ENCODE measurements at places on chromosomes 6 and 20.

DNA sequence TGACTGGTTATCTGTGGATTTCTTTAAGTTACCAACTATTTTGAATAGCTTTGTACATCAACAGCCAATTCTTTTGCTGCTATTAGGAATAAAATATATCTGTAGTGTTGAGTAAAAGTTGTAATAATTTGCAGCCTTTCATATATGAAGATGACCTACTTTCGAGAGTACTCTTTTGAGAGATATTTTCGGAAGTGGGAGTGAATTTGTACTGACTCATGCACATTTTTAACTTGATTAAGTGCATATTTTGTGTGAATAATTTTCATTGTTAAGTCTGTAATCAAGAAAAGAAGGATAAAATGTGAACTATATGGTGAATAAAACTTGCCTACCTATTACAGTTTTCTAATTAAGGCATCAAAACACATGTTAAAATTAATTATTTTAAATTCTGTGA, 51.9 kb downstream of the L3MBTL3 start:
- DNase-seq, result no peak

- DNase-seq, result no peak
These were observed 812 bp downstream of the MYMX start for GRCh38 chr6:44217332-44218143.

DNA sequence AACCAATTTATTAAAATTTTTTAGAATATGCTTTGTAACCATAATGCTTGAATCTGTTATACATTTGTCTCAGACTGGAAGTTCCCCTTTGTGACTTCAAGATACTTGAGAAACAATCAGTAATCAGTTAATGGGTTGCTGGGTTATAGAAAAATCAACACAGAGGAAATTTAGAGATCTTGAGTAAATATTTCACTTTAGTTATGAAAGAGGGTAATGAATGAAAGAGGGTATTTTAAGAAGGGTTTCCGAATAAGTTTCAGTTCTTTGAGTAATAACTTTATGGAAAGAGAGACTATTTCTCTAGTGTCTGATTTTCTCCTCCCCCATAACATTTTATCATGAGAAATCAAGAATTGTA, 21.4 kb downstream of the ZFAND3 start:
- no peak for DNase-seq

DNA sequence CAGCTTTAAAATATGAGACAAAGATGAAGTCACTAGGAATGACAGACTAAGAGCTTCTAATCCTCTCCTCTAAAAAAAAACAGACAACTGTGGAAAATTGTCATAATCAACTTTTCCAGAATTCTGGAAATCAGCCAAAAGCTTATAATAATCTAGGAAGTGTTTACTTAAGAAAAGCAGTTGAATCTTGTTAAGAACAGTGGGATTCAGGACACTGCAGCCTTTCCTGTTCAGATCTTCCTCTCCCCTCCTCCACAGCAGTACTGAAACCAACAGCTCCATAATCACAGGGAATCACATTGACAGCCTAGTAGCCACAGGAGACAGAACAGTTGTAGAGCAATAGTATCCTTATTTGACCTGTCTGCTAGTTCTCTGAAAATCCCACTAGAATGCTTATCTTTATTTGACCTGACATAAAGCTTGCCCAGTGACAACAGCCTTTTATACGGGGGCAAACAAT, 41.6 kb downstream of the IBTK start:
- DNase-seq, result no peak

DNA sequence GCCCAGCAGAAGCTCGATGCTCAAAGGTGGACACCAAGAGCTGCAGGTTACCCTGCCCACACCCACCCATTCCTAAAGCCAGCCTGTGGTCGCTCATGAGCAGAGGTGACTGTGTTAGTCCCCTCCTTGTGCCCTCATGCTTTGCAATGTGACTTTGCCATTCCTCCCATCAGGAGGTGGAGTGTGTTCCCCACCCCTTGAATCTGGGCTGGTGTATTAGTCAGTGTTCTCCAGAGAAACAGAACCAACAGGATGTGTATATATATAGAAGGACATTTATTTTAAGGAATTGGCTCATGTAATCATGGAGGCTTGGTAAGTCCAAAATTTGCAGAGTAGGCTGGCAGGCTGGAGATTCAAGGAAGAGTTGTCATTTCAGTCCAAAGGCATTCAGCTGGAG, 54.4 kb upstream of the RNF24 start:
- DNase-seq, result no peak

DNA sequence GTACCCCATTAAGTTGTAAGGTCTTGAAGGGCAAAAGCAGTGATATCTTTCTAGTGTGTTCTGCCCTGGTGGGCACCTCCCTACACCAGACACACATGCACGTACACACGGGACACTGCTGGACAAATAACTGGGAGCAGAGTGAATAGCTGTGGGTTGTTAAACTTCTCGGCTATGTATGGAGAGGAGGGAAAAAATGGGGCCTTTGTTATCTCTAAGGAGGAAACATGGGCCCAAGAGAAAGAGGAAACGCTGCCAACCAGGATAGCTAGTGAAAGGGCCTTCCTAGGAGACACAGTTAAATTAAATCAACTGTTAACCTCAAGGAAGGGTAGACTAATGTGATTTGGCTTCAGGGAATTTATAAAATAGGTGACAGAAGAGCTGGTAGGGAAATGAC, 169.7 kb downstream of the MYLK4 start:
- no peak for DNase-seq

- DNase-seq, result no peak
These were observed 410.7 kb upstream of the RUNX2 start for GRCh38 chr6:44917430-44917829.

Data from NB4 (cell line).